Activated CD4-positive, alpha-beta T cell treated with anti-CD3 and anti-CD28 coated beads for 4 hours (primary cell): ENCODE measurements at places on chromosomes 12 and 14.

- DNase-seq: no peak
These were observed 78.1 kb downstream of the C14orf132 start for GRCh38 chr14:96117101-96117897.

DNA sequence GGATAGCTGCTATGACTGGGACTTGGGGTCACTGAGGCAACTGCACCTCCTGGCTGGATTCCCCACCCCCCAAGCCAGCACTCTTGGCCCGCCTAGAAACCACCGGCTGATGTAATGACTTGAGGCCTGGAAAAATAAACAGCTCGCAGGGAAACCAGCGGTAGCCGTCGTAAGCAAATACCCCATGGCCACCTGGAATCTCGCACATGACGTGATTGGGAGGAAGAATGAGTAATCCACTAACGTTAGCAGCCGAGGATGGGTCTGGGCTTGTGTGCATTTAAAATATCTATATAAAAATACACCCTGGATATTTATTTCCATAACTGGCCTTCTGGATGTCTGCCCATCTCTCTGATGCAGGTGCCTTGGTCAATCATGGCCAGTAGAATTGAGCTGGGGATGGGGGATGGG lies 120.1 kb downstream of the SMOC1 start:
- no peak for DNase-seq

DNA sequence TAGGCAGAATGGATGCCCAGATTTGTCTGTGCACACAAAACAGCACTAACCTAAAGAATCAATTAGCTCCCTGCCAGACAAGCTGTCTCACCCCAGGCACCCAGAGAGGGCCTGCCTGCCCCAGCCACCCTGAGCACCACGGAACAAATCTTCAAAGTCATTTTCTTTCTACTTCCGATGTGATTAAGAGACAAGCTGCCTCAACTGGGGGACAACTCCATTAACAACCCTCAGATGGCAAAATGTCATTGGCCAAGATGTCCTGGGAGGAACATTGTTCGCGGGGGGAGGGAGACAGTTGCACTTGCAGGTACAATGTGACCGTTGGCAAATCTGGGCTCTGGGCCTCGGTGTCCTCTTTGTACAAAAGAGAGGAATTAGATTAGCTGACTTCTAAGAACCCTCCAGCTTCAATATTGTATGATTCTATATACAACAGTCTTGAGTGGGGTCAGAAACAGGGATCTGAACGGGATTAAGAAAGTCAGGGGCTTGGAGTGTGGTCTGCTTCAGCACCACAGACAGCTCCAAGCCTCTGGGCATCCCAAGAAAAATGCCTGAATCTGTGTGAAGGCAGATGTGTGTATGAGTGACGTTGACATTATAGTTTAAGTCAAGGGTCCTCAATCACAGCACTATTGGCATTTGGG lies 42.8 kb upstream of the CMKLR1 start:
- DNase-seq: no peak

DNA sequence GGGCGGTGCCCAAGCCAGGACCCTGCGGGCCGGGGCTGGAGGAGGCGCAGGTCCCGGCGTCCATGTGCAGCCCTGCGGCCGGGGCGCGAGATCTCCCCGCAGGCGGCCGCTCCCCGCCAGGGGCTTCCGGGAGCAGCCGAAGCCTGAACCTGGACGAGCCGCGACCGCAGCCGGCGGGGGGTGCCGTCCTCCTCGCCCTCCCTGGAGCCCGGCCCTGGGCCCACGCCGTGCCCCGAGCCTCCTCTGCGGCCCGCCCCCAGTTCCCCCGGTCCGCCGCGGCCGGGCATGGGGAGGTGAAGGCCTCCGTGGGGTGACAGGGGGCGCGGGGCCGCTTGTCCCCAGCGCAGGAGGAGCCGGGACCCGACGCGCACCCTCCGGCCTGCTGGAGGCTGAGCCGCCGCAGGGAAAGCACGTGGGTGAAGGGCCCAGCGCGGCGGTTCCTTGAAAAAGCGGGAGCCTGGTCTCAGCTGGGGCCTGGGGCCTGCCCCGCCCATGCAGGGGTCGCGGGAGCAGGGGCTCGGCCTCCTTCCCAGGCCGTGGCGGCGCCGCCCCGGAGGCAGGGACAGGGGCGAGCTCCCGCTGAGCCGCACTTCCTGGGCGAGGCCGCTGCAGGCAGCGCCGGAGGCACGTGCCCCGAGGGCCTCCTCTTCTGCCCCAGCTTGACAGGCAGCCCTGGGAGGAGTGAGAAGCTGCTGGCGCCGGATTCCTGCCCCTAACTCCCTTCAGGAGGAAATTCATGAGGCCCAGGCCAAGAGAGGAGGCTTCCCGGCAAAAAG lies 55.6 kb upstream of the PPP2R5C start:
- peak; percentile 61 for DNase-seq

DNA sequence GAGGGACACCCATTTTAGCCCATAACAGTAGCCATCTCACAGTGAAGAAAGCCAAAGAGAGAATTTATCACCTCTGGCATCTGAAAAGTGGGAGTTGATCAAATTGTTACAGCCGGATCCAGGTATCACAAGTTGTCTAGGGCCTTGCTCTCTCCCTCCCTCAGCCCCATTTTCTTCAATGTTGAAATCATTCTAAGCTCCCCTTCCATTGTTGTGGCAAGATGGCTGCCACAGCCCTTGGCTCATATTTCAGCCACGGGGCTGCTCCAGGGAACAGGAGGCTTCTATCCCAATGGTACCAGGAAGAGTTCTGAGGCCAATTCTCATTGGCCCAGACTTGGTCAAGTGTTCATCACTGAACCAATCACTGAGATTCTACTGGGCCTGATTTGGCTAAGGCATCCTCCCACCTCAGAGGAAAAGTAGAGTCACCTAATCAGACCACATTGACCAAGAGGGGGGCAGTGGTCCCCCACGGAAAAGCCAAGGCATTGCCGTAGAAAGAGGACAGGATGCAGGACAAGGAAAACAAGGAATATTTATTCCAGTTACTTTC lies 106.2 kb downstream of the GPATCH2L start:
- no peak for DNase-seq

DNA sequence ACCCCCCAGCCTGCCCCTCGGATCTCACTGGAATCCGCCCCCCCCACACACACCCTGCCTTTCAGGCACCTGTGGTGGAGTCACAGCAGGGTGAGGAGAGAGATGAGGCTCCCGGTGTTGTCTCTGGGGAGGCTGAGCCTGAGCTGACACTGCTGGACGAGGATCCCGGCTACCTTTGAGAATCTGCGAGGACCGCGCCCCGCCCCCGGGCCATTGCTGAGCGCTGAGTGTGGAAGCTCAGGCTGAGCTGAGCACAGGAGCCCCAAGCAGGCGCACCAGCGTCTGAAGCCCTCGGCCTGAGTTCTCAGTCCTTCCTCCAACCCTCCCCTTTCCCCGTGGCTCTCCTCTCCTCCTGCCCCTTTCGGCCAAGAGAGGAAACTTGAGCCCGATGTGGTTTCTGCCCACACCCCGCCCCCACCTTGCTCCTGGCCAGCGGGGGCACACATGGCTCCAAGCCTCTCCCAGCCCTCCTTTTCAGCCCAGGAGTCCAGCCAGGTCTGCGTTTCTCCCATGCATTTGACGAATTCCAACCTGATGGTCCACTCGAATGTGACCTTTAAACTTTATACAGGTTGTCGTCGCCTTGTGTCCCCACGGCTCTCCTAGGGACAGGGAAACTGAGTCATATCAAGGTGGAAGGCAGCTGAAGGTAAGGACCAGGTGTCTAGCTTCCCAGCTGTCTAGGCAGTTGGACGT lies at the start of gene NFE2:
TSS of gene NFE2 (minus strand) at position 284 of the 696 bp plus-strand sequence. CDS start 5,767 bp downstream, outside the sequence.
- DNase-seq: peak; percentile 18

DNA sequence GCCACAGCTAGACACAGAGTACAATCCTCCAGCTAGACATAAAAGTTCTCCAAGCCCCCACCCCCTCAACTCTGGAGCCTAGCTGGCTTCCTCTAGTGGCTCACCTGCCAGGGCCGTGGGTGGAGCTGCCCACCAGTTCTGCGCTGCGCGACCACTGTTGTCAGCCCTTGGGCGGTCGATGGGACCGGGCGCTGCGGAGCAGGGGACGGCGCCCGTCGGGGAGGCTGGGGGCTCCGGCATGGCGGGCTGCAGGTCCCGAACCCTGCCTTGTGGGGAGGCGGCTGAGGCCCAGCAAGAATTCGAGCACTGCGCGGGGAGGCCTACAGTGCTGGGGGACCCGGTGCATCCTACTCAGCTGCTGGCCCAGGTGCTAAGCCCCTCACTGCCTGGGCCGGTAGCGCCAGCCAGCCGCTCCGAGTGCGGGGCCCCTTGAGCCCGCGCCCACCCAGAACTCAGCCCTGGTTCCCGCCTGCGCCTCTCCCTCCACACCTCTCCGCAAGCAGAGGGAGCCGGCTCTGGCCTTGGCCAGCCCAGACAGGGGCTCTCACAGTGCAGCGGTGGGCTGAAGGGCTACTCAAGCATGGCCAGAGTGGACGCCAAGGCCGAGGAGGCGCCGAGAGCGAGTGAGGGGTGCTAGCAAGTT lies 51.0 kb downstream of the RTN1 start:
- DNase-seq: no peak

DNA sequence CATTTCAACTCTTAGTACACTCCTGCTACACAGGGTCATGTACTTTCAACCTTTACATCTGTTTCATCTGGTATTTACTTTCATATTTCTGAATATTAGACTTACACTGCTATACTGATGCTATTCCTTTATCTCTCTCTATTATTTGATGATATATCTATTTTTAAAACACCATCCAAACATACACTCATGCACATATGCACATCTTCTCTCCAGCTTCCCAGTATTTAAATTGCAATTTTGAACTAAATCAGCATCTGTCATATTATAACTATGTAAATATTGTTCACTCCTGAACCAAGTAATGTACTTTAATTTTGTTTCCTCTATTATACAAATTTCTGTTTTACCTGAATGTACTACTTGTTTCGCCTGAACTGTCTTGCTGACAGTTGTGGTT lies 293.6 kb upstream of the FLRT2 start:
- DNase-seq: no peak

DNA sequence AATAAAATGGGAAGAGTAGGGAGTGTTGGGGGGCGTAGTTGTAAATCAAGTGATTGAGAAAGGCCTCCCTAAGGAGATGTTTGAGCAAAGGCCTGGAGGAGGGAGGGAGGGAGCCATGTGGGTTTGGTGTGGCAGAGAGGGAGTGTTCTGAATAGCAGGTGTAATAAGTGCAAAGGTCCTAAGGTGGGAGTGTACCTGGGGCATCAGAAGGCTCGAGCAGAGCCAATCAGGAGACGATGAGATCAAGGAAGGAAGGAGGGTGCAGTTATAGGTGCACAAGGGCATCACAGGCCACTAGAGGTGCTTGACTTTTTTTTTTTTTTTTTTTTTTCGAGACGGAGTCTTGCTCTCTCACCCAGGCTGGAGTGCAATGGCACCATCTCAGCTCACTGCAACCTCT lies 77.9 kb upstream of the PLXNC1 start:
- no peak for DNase-seq

DNA sequence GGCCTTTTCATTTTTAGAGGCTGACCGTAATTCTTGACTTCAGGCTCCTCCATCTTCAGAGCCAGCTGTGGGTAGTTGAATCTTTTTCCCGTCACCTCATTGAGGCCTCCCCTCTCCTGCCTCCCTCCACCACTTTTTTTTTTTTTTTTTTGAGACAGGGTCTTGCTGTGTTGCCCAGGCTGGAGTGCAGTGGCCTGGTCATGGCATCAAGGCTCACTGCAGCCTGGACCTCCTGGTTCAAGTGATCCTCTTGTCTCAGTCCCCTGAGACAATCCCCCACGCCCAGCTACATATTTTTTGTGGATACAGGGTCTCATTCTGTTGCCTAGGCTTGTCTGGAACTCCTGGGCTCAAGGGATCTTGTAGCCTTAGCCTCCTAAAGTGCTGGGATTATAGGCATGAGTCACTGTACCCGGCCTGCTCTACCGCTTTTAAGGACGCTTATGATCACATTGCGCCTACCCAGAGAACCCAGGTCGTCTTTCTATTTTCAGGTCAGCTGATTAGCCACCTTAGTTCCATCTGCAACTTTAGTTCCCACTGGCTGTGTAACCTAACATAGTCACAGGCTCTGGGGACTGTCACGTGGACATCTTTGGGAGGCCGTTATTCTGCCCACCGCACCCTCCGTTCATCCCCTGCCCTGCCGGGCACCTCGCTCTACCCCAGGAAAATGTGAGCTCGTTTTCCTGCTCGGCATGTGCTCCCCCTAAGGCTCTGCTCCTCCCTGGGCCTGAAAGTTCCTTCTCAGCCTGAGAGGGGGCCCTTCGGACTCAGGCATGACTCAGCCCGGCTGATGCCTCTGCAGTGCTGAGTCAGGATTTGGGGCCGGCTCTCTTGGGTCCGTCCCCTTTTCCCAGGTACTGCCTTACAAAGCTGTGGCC lies 13.4 kb downstream of the TNFAIP2 start:
- DNase-seq: no peak

GRCh38 chr14:62118871-62119270 lies 356.7 kb downstream of the SNAPC1 start:
- no peak for DNase-seq

- no peak for DNase-seq
These were observed 246.1 kb upstream of the CRY1 start for GRCh38 chr12:107339487-107339886.

DNA sequence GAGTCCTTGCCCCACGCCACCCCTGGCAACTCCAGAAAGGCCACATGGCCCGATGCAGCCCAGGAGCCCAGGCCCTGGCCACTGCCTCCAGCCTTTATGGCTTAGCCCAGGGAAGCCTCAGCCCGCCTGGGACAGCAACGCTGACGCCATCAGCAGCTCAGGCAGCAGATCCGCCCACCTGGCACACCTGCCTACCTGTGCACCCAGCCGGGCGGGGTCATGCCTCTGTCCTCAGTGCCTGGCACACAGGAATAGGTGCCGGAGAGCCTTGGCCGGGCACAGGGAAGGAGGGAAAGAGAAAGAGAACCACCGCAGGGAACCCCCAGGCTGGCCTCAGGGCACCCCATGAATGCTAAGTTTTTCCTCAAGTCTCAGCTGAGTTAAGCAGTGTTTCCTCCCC lies 21.1 kb downstream of the BEGAIN start:
- DNase-seq: no peak
